ENCODE measurements at places on chromosomes 3 and 15.

- DNase-seq = no peak
Observed at GRCh38 chr3:183217548-183218332, 35.3 kb upstream of the B3GNT5 start.

GRCh38 chr15:93168910-93169309 lies 79.9 kb upstream of the RGMA start:
- DNase-seq = no peak

- DNase-seq = no peak
Observed at GRCh38 chr15:90929246-90930019, 2.9 kb downstream of the HDDC3 start.

GRCh38 chr15:62588938-62589670 lies 424.0 kb upstream of the C2CD4B start:
- DNase-seq = no peak

GRCh38 chr15:79474252-79474651 lies 42.1 kb downstream of the MINAR1 start:
- no peak for DNase-seq

DNA sequence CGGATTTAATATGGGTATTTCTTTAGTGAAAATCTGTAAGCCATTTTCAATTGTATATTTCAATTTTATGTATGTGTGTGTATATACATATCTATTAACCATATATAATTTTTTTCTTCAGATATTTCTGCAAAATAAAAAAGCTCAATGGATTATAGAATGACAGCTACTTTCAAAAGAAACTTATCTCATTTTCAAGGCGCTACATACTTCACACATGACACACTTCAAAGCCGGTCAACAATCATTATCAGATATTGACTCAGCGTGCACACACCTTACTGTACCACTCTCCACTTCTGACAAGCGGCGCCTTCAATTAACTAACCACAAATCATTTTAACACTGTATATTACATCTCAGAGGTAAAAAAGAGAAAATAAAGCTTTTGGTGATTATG lies 39.6 kb downstream of the ATP13A3 start:
- no peak for DNase-seq

- no peak for DNase-seq
Observed at GRCh38 chr15:31556494-31557150, 230.0 kb downstream of the KLF13 start.

- DNase-seq = no peak
Observed at GRCh38 chr3:10995871-10996270, 3.3 kb downstream of the SLC6A1 start.

GRCh38 chr3:167113035-167113830 lies 266.9 kb downstream of the ZBBX start:
- DNase-seq = no peak

GRCh38 chr3:66467996-66468735 lies 32.7 kb downstream of the LRIG1 start:
- DNase-seq = no peak

DNA sequence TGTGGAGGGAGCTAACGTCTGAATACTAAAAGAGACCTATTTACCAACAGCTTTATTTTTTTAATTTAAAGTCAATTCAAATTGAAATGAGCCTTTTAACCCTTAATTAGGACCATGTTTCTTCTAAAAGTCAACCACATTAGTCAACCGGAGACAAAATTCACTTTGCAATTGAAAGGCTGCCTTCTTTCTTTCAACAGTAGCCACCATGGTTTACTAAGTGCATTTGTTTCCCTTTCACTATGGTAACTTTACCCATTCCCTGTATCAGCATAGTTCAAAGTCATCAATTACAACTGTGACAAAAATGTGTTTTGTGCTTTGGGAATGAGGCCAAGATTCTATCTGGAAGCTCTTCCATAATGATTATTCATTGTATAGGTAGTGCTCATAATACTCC lies 225.4 kb downstream of the EPHA3 start:
- DNase-seq = no peak

GRCh38 chr3:129654131-129654530 lies 47.7 kb upstream of the PLXND1 start:
- no peak for DNase-seq

DNA sequence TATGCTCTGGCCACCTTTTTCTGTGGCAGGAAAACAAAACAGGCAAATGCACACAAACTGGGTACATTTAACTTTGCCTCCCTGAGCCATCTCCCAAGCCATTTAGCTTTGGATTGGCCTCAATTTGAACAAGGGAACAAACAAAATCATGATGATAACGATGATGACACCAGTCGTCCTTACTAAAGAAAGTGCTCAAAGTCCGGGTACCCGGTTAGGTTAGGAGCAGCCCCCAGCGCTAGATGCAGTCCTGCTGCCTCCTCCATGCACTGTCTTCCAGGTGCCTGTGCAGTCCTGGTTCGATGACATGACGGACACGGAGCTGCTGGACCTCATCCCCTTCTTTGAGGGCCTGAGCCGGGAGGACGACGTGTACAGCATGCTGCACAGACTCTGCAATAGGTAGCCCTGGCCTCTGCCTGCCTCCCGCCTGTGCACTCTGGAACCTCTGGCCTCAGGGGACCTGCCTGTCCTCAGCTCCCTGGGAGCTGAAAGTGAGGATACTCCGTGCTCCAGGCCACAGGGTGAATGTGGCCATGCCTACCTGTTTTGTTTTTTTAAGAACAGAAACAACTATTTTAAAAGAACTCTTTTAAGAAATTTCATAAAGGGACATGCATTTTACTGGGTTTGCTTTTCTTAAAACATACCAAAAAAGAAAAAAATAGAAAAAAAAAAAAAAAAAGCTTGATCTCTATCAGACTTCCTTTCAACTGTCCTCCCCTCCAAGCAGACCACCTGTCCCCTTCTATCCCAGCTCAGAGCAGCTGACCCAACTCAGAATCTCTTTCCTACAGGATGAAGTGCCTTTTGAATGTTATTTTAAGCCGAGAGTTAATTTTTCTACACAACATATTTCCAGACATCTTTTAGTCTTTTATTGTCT lies 9.9 kb upstream of the VILL start:
- no peak for DNase-seq

GRCh38 chr3:94596887-94597566 lies 534.2 kb downstream of the NSUN3 start:
- no peak for DNase-seq

GRCh38 chr3:5298453-5298852 lies 110.9 kb downstream of the EDEM1 start:
- DNase-seq = no peak

GRCh38 chr3:39383045-39383880 lies at the start of gene SLC25A38:
SLC25A38 (plus strand) TSS chr3:39383370; CDS start chr3:39383725, 355 bp downstream.
- DNase-seq = peak; percentile 76

DNA sequence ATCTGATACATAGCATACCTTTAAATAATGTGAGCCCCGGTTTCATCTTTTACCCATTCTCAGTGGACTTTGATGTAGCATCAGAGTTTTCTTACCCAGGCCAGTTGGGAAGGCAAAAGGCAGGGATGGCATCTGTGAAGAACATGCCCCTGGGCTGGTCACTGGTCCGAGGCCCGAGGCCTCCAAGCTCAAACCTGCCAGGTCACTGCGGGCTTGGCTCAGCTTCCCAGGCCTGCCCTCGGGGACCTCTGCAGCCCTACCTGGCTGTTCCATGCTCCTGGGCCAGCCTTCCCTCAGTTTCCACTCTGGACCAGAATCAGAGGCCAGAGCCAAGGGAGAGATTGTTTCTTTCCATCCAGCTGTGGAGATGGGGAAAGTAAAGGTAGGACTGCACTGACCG lies 26.9 kb downstream of the NR1I2 start:
- no peak for DNase-seq

- DNase-seq = no peak
Observed at GRCh38 chr3:170137986-170138385, 43.5 kb downstream of the PHC3 start.

DNA sequence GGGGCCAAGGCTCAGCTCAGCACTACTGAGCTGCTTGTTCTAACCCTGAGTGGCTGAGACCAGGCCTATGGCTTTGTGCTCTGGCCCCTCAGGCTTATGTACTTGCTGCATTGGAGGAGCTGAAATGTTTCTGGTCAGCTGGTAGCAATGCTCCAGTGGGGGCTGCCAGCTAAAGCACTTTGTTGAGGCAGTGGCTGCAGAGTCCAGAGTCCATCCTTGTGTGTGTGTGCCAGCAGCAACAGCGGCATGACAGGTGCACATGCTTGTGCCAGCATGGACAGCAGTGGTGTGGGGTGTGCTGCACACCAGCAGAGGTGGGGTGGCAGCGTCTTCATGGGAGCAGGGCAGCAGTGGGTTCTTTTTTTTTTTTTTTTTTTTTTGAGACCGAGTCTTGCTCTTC lies 169.1 kb downstream of the VPS8 start:
- DNase-seq = no peak

DNA sequence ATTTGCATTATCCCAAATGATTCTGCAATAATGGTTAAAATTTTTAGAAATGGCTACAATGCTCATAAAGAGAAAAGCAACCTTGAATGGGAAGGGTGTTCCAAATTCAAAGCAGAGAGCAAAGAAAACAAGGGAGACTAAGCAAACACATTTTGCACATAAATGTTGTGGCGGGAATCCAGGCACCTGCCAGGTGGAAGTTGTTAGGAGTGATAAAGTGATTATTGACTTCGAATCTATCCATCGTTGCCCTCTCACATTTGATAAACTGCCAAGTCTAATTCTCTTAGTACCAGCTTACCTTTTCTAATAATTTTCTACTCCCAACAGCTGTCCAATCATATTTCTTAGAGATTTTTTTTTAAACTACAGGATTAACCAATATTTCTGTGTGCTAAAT lies 244.5 kb downstream of the CACNA2D3 start:
- DNase-seq = no peak

DNA sequence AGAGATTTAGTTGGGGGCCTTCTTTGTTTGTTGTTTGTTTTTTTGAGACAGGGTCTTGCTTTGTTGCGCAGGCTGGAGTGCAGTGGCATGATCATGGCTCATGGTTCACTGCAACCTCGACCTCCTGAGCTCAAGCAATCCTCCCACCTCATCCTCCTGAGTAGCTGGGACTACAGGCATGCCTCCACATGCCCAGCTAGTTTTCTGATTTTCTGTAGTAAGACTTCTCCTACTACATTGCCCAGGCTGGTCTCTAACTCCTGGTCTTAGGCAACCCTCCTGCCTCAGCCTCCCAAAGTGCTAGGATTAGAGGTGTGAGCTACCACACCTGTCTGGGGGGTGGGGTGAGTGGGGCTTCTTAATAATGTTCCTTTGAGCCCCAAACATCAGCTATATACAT lies 148.3 kb upstream of the ADAMTS9 start:
- DNase-seq = no peak

- no peak for DNase-seq
Observed at GRCh38 chr3:72744330-72744729, 103.9 kb downstream of the SHQ1 start.

GRCh38 chr3:122091602-122092295 lies 36.6 kb downstream of the CD86 start:
- no peak for DNase-seq

DNA sequence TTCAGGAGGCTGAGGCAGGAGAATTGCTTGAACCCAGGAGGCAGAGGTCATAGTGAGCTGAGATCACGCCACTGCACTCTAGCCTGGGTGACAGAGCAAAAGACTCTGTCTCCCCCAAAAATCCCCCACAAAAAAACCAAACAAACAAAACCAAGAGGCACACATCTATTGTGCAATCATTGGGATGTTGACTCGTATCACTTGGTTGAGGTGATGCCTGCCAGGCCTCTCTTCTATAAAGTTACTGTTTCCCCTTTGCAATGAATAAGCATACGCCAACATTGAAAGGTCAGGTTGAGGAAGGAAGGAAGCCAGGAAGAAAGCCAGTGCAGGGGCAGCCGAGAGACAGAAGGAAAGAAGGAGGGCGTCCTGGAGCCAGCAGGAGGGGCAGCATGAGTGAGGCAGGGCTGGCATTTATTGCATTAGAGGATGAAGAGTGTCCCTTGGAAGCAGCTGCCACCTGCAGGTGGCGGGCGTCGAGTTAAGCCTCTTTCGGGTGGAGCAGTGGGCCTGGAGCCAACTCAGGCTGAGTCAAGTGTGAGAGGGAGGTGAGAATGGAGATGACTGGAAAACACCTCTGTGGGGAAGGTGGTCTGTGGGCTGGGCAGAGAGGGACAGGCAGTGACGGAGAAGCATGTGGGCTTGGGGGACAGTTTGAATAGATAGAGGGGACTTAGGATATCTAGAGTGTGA lies 8.3 kb upstream of the CSPG4 start:
- no peak for DNase-seq

- no peak for DNase-seq
Observed at GRCh38 chr3:13867732-13868131, 12.1 kb downstream of the WNT7A start.

GRCh38 chr3:98945101-98945524 lies 43.6 kb upstream of the DCBLD2 start:
- no peak for DNase-seq

DNA sequence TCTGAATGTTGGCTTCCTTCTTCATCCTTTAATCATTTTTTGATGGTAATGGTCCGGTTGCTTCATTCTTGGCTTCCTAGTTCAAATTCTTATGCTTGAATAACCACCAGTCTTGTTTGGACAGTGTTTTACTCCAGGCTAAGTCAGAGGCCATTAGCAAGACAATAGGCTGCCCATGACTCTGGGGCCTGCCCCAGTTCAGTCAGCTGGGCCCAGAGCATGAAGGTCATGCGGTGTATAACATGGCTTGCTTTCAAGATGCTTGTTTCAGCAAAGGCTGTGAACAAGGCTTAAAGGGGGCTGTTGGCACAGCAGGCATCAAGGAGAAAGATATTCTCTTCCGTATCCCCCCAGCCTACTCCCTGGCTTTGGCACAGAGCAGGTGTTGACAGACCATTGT lies 13.7 kb downstream of the TM4SF18 start:
- no peak for DNase-seq

DNA sequence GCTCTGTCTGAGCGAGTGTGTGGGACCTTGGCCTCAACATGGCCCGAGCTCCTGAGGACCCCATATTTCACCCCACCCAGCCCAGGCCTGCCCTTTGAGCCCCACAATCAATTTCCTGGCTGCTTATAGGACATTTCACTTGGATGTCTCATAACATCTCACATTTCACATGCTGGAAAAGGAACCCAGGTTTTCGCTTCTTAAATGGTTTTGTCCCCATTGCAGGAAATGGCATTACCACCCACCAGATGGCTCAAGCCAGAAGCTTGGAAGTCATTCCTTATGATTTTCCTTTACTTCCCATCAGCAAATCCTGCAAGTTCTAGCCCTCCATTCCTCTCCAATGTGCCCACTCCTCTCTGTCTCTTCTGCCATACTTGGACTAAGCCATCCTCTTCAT lies 14.9 kb downstream of the ITGA11 start:
- no peak for DNase-seq

- no peak for DNase-seq
Observed at GRCh38 chr3:52982839-52983238, 63.0 kb downstream of the SFMBT1 start.

DNA sequence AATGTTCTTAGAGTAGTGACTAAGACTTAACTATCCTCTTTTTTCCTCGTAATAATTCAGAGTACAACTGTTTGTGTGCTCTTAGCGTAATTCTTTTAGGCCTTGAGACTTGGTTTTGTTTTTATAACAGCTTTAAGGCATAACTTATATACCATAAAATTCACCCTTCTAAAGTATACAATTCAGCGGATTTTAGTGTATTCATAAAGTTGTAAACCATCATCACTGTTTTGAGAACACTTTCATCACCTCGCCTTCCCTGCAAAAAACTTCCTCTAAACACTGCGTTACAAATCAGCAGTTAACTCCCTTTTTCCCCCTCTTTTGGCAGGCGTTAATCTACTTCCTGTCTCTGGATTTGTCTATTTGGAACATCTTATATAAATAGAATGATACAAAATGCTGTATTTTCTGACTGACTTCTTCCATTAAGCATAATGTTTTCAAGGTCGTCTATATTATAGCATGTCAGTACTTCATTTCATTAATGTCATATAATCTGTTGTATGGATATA lies 18.7 kb downstream of the DNAJC13 start:
- DNase-seq = no peak

Measured in uterus (tissue), 4 donors.